Fibroblast of the aortic adventitia (primary cell): ENCODE measurements at places on chromosomes 1 and 21.

DNA sequence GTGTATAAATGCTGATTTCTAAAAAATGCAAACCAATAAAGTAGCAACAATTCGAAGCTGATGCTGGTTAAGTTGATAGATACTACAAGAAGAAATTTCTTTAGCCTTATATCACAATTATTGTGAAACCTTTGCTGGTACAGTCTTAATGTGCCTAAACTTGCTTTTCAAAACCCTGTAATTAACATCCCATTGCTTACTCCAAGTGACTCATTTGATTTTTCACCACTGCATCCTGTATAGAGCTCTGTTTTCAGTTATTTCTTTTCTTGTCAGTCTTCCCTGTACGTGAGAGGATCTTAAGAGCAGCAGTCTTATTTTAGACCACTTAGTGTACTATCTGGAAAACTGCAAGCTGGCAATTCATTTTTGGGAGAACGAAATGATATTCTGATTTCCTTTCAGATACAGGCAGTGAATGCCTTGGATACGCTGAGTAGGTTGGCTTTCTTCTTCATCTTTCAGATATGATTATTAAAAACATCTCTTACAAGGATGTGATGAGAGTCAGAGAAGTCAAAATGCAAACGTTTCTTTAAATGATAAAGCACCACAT is 210.3 kb downstream of the KCTD3 start:
- peak; percentile 30 for DNase-seq

GRCh38 chr1:203207751-203208150 is 21.2 kb upstream of the CHI3L1 start:
- DNase-seq, result no peak

GRCh38 chr1:38077523-38078147 is 31.0 kb upstream of the POU3F1 start:
- DNase-seq, result peak; percentile 17

- DNase-seq, result no peak
Measured at GRCh38 chr1:233042834-233043233, 92.4 kb downstream of the NTPCR start.

DNA sequence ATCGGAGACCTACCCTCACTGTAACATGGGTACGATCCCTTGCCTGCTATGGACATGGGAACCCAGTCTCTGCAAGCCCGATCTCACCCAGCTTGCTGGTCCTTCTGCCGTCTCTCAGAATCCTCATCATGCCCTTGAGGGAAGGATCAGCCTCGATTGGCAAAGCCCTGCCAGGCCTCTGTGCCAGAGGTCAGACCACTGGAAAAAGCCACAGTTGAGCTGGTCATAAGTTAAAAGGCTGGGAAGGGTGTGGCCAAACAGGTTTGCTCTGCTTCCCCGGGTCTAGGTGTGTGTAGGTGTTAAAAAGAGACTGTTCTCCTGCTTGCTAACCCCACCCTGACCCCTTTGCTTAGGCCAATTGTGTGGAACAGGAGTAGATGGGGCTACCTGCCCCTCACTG is 19.5 kb upstream of the PADI3 start:
- no peak for DNase-seq

DNA sequence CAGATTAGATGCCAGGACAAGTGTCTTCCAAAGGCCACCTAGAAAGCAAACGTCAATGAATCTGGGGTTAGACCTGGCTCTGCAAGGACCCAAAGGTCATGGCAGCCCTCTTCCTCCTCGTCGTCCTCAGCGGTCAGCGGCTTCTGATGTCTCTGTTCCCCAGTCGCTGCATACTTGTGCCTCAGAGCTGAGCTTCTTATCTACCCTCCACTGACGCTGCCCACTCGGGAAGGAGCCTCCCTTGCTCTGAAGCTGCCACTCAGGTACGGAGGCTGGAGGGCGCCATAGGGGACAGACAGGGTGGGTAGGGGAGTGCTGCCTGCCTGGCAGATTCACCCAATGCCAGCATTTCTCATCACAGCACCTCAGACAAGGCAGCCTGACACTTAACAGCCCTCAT is 11.4 kb upstream of the UMODL1 start:
- DNase-seq, result no peak

GRCh38 chr1:152034324-152034653 is 2.5 kb downstream of the S100A11 start:
- no peak for DNase-seq

GRCh38 chr1:176691251-176692228 is 228.6 kb downstream of the PAPPA2 start:
- DNase-seq, result peak; percentile 75

GRCh38 chr1:68188644-68189340 is 43.5 kb downstream of the WLS start:
- DNase-seq, result no peak

DNA sequence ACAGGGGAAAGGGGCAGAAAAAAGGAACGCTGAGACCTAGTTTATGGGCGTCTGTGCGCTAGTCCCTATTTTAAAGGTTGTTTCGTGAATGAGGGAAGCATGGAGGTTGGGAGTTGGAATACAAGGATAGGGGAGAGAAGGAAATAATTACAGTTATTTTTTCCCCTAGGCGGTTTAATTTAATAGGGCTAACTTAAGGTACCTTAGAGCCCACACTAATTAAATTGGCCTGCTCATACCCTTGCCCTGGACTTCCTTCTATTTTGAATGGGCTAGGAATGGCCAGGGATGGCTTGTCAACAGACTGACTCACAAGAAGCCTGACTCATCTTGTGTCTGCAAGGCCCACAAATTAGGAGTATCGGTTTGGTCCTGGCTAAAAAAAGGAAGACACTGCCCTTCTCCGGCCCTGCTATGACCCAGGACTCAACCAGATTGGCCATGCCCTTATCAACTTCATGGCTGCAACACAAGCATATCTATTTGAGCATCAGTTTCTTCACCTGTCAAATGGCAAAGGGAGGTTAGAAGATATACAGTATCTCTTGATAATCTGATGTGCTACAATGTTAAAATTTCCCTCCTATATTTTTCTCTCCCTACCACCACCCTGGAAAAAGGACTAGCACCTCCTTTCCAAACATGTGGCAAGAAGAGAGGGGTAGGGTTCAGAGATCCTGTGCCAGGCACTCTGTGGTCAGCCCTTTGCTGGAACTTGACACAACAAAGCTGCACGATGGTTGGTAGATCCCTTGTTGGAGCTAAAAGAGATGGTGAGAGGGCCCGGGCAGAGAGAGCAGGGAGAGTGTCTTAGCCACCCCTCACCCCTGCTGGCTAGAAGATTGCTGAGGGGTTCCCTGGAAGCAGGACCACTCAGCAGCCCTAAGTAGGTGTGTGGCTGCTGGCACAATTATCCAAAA is 2.2 kb upstream of the SSBP3 start:
- peak; percentile 80 for DNase-seq

- no peak for DNase-seq
Measured at GRCh38 chr1:48552903-48553606, 81.1 kb upstream of the SPATA6 start.

- no peak for DNase-seq
Measured at GRCh38 chr21:41318218-41318617, 1.6 kb downstream of the FAM3B start.

DNA sequence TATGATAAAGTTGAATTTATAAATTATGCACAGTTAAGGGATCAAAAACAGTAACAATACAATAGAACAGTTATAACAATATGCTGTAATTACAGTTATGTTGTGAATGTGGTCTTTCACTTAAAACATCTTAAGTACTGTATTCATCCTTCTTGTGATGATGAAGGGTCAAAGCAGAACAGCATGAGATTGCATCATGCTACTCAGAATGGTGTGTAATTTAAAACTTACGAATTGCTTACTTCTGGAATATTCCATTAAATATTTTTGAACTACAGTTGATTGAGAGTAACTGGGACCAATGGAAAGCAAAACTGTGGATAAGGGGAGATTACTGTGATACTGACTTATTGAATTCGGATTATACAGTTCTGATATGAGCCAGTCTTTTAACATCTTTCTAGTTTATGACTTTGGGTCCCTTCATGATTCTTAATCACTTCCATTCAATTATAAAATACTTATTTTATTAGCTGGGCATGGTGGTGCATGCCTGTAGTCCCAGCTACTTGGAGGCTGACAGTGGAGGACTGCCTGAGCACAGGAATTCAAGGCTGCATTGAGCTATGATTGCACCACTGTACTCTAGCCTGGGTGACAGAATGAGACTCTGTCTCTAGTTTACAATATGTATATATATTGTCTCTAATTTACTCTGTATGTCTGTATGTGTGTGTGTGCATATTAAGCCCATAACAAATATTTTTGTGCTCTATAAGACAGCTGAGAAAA is 43.2 kb downstream of the ATP1B1 start:
- DNase-seq, result peak; percentile 4

DNA sequence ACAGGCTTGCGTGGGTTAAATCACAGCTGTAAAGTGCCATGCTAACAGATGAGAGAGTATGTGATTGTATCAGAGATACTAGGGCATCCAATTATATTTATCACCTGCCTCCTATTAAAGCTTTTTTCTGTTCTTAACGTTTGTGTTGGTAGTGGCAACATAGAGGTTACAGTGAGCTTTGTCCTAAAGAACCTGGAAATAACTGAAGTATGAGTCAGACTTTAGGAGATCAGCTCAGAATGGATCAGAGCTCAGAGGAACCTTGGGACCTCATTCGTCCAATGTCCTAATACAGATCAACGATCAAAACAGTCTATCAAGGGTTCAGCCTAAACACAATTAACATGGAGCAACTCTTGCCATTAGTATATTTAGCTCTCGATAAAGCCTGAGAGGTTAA is 81.0 kb downstream of the RGS7 start:
- DNase-seq, result no peak

- no peak for DNase-seq
Measured at GRCh38 chr21:34613679-34614627, 960 bp downstream of the RCAN1 start.

DNA sequence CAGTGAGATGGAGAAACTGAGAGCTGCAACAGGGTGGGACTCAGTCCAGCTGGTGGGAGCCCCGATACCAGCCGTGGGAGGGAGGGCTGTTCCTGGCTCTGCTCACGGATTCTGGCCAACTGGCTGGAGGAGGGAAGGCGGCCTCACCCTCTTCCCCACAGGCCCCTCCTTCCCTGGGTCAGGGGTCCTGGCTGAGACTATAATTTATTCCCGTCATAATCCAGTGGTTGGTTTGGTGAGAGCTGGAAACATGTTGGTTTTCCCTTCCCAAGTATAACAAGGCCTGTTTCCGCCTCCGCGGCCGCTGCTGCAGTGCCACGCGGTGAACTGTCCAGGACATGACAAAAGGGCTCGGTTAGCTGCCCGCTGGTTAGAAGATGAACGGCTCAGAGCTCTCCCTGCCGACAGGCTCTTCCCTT is 10.0 kb downstream of the PTPRF start:
- peak; percentile 41 for DNase-seq

DNA sequence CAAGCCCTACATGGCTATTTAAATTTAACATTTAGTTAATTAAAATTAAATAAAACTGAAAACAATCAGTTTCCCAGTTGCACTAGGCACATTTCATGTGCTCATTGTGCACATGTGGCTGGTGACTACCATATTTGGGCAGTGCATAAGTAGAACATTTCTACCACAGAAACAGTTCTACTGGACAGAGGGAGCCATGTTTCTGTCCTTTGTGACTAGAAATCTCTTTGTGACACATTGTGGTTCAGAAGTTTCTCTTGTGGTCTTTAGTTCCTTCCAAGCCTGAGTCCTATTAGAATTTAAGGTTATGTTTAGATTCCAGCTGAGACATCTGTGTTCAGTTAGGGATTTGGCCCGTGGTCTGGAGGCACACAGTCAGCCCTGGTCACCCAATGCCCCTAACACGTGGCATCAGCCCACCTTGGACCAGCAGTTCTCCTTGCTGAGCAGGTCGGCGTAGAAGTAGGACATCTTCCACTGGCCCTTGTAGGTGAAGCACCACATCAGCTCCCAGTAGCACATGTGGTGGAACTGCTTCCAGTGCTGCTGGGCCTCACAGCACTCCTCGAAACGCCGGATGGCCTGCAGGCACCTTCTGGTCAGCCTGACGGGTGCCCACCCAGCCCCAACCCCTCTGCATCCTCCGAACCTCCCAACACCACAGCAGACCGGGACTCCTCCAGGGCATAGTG is 29.1 kb downstream of the TTC39A start:
- no peak for DNase-seq

DNA sequence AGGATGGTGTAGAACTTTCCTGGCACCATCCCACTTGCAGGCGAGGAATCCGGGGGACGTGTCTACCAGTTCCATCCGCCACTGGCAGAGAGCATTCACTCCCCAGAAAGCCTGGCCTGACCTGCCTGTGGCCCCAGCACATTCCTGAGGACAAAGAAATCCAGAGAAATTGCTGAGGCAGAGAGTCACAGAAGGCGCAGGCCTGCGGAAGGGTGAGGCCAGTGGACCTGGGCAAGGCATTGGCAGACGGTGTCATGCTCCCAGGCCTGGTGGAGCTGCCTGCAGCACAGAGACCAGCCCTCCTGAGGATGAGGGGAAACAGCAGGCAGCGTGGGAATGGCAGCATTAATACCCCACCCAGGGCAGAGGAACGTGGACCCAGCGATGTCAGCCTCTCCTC is 81.2 kb upstream of the F3 start:
- no peak for DNase-seq

DNA sequence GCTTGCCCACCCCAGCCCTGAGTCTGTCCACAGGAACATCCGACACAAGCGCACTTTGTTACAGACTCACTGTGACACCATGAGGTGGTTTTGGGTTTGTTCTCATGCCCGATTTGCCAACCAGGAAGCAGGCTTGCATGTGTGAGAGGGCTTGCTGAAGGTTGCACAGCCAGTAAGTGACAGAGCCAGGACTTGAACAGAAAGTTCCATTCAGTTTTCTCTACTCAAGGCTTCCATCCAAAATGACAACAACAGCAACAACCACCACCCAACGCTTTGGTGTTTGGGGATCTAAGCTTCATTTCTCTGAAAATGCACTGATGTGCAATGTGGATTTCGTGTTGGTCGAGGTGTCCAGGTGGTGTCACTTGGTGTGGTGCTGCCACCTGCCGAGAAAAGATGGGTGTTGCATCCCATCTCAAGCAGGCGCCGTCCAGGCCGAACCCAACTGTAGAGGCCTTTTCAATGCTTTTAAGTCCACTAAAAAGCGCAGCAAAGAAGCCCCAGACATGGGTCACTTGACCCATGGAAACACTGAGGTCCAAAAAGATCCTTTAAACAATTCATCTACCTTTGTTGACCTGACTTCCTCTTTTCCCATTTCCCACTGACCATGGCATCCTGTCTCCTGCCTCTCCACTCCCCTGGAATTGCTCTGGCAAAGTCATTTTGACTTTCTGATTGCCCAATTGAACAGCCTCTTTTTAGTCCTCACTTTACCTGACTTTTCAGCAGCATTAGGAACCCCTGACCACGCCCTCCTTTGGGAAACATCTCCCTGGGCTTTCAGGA is 12.2 kb downstream of the CITED4 start:
- DNase-seq, result peak; percentile 64

GRCh38 chr1:31568895-31569595 is 7.3 kb upstream of the TINAGL1 start:
- DNase-seq, result no peak

- DNase-seq, result peak; percentile 69
Measured at GRCh38 chr1:43552813-43553212, 22.1 kb downstream of the PTPRF start.

DNA sequence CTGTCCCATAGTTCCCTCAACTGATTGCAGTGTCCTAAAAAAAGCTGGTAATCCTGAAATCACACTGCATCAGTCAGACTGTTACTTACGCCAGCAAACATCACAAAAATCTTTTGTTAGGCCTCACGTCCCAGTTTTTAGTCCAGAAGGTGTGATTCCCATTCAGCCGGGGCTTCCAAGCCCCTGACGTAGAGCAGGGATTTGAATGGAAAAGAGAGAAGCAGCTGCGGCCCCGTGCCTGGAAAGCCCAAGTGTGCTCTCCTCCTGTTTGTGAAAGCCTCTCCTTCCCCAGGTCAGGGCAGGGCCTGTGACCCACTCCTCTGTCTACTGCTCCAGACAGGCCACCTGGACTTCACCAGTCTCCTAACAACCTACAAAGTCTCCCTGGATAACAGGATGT is 20.7 kb downstream of the KCNA10 start:
- DNase-seq, result no peak
